ENCODE measurements at places on chromosomes 3 and 15.

DNA sequence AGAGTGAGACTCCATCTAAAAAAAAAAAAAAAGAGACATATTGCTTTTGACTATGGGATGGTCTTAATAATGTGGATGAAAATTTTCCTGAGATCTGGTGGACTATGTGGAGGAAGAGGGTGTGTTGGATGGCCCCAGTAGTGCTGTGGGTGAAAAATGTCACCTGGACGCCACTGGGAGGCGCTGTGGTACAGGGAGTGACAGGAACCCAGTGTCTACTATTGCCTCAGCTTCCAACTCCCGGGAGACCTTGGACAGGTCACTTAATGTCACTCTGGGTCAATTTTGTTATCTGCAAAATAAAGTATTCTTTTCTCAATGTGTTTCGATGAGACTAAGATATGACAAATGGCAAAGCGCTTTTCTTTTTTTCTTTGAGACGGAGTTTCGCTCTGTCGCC, 27.7 kb upstream of the DCP1A start:
- peak; percentile 50 for DNase-seq

DNA sequence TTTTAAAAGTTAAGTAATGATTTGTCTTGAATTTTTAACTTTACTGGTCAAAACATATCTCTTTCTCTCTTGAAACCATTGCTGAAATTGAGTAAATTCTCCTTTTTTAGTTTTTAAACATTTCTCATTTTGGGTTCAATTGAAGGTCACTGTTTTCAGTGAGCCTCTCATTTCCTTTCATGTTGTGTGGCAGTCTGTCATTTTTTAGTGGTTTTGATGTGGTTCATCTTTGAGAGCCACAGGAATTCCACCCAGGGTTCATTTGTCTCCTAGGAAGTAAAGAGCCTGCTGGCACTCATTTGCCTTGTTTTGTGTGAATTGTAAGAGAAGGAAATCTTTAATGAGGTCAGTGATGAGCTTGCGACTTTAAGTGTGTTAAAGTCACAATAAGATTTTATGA, 10.4 kb downstream of the CLDN11 start:
- DNase-seq = peak; percentile 60

DNA sequence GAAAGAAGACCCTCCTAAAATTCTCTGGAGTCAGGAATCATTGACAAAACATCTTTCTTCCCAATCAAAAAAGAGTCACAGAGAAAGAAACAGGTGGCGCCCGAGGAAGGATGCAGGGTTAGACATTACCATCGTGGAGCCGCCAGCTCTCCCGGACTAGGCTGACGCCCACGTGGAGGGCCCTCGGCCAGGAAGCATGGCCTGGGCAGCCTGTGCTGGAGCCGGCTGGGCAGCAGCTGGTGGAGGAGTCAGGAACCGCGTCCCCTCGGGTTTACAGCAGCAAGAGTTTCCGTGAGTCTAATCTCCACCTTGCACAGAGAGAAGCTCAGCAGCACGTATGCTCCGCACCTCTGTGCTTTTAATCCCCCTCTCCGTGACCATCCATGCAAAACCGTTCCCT, 533.7 kb upstream of the ATP11B start:
- no peak for DNase-seq

DNA sequence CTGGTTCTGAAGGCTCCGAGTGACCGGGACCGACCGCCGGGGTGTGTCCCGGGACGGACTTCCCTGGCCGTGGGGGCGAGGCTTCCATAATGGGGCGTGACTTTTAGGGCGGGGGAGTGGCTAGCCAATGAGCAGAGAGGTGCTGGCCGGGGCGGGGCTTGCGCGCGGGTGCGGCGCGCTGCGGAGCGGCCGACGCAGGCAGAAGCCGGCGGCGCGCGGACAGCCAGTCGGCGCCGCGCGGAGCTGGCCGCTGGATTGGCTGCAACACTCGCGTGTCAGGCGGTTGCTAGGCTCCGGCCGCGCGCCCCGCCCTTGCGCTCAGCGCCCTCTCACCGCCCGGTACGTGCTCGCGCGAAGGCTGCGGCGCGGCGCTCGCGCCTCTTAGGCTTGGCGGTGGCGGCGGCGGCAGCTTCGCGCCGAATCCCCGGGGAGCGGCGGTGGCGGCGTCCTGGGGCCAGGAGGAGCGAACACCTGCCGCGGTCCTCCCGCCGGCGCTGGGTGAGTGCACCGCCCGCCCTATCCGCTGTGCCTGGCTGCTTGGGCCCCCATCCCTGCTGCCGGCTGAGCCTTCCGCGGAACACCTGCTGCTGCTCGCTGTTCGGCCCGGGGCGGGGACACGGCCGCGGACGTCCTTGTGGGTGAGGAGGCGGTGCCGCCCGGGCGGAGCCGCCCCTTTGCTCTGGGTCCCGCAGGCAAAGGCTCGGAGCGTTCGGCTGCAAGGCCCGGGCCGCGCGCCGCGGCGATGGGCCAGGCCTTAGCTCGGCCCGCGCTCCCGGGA, at the start of gene DAG1:
Gene DAG1 (plus strand): TSS at position 332 of the 778 bp plus-strand sequence. CDS start 40,268 bp downstream, outside the sequence.
- peak; percentile 97 for DNase-seq

DNA sequence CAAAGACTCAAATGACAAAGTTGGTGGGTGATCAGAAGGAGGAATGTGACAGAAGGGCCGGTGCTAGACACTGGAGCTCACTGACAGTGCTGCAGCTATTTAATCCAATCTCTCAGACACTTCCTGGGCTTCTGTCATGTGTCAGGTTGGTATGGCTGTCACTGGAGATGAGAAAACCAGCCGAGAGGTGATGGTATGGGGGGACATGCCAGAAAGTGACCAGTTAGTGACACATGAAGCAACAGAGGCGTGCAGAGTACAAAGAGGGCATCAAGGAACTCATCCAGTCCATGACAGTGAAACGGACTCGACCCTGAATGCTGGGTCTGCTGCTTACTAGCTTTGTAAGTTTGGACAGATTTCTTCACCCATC, 219.5 kb downstream of the CADPS start:
- DNase-seq = no peak

GRCh38 chr15:53670701-53671100, 88.8 kb downstream of the WDR72 start:
- no peak for DNase-seq

DNA sequence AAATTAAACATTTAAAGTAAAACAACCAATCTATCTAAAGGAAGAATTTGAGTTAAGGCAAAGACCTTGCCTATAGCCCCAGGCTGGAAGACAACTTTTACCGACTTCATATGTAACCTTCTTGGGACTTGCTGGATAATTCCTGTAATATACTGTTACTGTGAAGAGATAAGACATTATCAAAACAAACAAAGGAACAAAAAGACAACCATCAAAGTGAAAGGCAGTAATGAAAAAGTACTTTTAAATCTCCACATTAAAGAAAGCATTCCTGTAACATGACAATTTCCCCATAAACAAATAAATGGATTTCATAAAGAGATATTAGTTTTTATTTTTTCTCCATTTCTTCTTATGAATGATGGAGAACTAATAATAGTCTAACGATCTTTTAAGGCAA, 2.4 kb downstream of the CMTM6 start:
- DNase-seq = no peak

DNA sequence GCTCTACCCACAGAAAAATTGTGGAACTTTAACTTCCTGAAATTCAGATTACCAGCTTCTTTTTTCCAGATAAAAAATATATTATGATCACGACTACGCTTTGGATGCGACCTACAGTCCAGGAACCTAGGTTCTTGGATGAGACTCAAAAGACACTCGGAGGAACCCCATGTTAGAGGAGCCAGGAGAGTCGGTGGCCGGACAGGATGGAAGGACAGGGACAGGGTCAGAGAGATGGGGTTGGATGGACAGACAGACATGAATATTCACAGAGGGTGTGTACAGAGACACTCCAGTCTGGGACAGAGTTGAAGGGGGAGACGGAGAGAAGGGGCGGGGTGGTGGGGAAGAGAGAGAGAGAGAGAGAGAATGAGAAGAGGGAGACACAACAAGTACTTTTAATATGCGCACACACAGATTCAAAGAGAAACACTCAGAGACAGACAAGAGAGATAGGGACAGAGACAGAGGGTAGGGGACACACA, 9.5 kb downstream of the FAM3D start:
- no peak for DNase-seq

DNA sequence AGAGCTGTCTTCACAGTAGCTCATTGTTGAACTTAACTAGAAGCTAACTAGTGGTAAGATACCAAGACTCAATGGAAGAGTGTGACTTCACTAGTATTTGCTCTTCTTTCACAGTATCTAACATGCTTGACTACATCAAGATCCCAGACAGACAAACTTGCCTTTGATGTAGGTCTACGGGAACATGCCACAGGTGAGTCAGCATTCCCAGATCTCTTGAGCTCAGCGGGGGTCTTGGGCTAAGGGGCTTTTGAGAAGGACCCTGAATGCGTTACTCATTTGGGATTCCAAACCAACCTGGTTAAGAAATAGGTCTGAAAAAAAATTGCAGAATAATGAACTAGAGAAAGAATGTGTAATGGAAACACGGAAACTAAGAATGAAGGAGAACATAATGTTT, 222.4 kb downstream of the RYR3 start:
- no peak for DNase-seq

DNA sequence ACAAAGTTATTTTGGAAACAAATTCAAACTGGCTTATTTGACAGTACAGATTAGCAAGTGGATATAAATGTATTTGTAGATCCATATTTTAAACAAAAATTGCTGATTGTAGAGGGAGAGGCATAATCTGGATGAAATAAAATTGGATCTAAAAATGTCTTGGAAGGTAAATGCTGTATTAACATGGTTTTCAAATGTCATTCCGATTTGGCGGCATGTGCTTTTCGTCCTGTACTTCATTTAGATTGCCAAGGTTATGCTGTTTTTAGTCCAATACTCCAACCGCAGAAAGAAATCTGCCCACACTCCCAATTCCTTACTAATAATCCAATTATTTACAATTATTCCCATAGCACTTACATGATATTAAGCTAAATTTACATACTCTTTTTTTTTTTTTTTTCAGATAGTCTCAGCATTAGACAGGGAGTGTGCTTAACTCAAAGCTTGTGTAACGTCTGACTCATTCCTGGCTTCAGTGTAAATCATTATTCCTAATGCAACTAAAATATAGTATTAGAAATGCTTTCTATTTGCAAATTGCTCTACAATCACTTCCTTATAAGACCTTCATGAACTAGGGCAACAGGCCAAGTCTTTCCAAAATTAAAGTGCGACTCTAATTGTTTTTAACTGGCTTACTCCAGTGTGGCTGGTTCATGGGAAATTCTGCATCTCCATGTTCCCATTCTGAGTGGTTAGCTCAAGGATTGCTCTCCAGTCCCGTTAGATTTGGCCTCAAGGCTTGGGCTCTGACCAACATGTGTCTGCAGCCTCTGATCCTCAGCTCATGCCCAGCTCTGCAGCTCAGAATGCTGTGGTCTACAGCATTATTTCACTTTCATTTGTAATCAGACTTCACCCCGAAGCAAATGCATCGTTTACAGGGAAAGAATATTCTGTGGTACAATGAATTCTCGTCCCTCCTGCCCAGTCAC, 103.9 kb downstream of the FBN1 start:
- peak; percentile 80 for DNase-seq

DNA sequence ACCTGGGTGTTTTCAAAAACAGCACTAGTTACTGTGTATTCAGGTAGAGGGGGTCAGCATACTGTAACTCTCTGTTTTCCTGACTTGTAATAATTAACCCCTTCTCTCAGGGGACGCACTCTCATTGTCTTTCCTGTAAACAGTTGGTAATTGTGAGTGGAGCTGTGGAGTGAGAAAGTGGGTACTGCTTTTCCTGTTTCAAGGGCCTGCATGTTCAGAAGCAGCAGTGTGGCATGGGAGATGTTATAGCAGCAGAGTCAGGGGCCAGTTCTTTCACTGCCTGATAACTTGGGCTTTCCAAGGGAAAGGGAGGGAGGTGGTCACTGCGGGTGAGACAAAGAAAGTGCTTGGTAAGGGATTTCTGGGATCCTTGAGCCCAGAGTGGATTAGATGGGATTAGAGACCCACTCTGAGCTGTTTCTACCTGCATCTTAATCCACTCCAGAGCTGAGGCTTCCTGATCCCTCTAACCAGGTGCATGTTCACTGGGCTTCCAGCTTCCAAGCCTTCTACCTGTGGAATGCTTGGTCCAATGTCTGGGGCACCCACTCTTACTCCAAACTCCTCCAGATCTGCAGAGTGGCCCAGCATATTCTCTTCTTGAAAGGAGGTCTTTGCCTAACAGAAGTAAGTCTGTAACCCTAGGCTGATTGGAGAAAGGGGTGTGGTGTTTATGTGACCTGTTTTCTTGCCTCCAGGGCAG, 105.2 kb downstream of the RPLP1 start:
- DNase-seq = no peak

DNA sequence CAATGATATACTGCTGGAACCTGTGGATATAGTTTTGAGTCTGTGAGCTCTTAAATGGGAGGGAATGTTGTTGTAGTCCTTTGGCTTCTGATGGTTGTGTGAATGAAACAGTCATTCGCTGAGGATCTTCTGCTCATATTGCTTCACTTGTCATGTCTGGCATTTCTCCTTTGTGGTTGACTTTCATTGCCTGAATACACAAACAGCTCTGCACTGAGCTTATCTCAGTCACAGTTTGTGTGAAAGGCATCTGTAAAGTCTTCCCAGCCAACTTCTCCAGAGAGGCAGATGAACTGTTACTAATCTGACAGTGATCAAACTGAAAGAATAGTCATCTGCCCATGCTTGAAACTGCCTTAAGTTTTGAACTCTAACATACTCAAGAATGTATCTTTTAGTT, 59.8 kb downstream of the TMED3 start:
- peak; percentile 45 for DNase-seq

DNA sequence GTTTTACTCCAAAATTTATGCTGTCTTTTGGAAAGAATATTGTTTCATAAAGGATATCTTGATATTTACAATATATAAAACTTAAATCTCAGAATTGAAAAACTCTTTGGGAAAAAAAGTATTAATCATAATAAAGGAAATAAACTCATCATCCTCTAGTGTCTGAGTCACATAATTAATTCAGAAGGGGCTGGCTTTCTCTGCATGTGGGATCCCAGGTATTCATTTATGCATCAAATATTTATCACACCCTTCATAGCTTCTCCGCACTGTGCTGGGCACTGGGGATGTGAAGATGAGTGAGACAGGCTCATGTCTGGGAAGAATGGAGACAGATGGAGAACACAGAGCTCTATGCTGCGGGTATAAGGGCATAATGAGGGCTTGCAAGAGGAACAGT, 65.6 kb downstream of the CCNL1 start:
- no peak for DNase-seq

DNA sequence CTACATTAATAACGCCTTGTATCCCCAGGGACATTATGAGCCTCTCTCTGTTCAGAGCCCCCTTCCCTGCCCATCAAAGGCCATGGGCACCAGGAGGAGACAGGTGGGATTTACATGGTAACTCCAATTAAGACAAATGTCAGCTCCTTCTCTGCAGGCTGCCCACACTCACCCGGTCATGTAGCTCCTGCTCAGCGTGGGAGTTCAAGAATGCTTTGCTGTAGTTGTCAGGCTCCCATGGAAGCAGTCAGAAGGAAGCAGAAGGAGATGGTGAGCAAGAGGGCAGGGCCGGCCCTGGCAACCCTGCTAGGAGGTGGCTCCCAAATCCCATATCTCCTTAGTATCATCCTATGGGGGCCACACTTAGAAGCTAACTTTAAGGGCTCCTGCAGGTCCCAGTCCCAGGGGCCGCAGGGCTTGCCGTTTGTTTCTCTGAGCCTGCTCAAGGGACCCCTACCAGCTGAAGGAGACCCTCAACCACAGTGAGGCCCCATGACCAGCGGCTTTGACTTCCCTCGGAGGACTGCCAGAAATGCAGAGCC, 218.4 kb upstream of the TLE3 start:
- DNase-seq = no peak

Data from AG08395 (cell line).